LHCN-M2 (cell line): ENCODE measurements at places on chromosomes 6 and 20. TPM values are rescaled to one million over a fixed set of nuclear protein-coding genes. Genes with fewer than 3 reads are reported as not detected.

DNA sequence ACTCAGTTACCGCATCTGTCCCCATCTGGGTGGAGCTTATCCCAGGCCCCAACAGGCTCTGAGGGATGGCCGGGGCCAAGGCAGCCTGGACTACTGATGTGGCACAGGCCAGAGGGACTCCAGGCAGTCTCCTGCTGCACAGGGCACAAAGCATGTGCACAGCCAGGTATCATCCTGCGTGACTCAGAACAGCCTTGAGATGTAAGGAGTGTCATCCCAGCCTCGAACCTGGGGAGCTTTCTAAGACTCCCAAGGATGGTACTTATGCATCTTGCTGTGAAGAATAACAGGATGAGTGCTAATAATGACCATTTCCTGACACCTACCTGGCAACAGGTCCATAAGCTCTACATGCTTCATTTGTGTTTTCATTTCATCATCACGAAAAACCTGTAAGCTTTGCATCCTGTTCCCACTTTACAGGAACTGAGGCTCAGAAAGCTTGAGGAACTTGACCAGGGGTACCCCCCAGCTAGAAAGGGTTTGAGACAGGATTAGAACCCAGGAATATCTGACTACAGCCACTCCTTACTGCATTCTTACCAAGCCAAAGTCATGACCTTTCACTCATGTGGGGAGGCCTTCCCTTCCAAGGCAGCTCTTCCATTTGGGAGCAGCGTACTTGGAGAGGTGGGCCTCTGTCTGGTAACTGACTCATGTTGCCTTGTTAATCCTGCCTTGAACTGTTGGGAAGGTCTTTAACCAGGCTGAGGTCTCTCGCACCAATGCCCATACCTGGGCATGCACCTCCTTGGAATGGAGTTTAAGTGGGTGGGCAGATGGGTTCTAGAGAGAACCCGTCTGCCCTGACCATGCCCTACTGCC lies 1.9 kb downstream of the TRIB3 start:
- DNase-seq: no peak

DNA sequence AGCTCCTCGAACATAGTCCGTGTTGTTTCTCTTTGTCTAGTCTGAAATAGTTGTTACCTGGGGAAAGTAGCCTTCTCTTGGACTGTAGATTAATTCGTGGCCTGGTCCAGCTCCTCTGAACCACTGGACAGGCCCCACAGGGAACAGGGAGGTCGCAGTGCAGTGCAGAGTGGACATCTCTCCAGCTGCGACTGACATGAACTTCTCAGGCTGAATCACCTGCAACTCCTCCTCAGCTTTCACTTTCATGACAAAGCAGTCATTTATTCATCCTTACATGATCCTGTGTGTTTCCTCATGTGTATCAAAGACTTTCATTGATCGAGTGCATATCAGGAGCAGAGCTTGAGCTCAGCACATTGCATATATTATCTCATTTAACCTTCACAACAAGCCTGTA lies 19.1 kb upstream of the SIRPG start:
- DNase-seq: no peak

DNA sequence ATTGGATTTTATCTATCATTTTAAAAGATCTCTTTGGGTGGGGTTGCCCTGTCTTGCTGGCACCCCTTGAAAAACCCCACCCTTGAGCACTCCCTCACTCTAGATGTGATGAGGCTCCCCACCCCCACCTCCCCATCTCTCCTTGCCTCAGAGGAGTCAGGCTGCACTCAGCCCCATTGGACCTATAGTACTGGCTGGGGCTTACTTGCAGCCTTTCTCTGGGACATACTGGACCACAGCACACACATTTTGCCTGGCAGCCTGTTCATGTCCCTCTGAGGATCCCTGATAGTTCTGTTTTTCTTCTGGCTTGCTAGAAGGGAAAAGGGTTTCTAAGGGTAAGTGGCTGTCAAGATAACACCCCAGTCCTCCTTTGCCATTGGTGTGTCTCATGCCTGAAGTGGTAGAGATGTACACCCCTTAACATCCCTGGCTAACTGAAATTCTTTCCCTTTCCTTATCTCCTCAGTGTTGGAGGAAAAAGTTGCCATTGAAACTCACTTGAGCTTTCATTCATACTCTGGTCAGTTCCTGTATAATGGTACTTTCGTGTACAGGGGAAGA lies 553.4 kb upstream of the CITED2 start:
- no peak for DNase-seq

- DNase-seq: no peak
Observed at GRCh38 chr6:70370496-70370895, 42.8 kb upstream of the FAM135A start.

GRCh38 chr6:20640181-20640580 lies 105.9 kb downstream of the CDKAL1 start:
- no peak for DNase-seq

DNA sequence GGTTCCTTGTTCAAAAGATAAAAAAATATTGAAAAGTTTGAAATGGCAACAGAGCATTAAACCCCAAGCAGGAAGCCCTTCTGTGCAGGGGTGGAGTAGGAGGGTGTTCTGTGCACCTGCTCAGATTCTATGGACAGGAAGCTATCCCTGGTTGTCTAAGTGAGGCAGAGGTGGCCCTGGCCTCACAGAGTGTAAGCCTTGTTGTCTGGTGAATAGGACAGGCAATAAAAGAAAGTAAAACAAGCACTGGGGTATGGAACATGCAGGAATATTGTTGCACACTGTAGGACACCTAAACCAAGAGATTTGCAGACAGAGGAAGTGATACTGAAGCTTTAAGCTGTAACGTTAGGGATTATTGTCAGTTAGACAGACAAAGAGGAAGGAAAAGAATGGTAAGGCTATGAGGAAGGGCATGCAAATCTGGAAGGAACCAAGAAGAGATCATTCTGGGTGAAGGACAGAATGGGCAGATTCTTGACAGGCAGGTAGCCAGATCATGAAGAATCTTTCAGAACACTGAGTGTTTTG lies 66.8 kb downstream of the TBC1D7 start:
- DNase-seq: no peak

GRCh38 chr6:43887906-43888683 lies 118.1 kb downstream of the VEGFA start:
- DNase-seq: no peak

DNA sequence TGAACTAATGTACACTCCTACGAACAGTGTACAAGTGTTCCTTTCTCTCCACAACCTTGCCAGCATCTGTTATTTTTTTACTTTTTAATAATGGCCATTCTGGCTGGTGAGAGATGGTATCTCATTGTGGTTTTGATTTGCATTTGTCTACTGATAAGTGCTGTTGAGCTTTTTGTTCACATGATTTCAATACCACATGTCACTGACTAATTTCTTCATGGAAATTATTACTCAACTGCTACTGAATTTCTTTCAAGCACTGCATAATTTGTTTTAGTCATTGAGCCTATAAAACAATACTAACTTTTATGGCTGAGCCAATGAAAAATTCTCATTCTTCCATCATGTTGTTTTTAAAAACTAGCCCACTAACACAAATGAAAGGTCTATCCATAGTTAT lies 115.4 kb downstream of the FRK start:
- peak; percentile 86 for DNase-seq

- no peak for DNase-seq
Observed at GRCh38 chr20:6100246-6100645, 22.6 kb downstream of the FERMT1 start.

GRCh38 chr6:104526376-104526775 lies 333.3 kb downstream of the HACE1 start:
- no peak for DNase-seq

DNA sequence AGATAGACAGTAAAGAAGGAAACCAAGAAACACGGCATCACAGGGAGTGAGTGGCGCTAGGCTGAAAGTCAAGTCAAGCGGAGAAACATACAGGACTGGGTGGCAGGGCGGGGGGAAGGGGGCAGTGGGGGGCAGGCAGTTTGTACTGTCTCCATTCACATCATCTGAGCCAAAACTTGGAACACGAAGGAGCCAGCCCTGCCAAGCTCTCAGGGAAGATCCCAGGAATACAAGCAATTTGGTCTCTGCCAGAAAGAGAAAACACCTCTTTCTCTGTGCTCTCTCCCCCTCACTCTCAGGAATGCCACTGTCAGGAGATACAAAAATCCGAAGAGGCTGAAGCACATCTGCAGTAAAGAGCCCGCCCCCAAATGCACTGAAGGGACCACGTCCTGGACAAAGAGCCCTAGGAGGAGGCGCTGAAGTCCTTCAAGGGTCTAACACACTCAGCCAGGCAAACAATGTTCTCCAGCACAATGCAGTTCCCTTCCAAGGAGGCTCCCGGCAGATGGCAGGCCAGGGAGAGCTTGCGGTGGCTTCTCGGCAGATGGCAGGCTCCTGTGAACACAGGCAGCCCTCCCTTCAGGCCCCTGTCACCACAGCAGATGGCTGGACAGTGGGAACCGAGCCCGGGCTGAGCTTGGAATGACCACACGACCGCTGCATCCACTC lies 90.0 kb downstream of the ATP9A start:
- no peak for DNase-seq

GRCh38 chr6:36515844-36516243 lies 31.4 kb downstream of the STK38 start:
- DNase-seq: no peak

DNA sequence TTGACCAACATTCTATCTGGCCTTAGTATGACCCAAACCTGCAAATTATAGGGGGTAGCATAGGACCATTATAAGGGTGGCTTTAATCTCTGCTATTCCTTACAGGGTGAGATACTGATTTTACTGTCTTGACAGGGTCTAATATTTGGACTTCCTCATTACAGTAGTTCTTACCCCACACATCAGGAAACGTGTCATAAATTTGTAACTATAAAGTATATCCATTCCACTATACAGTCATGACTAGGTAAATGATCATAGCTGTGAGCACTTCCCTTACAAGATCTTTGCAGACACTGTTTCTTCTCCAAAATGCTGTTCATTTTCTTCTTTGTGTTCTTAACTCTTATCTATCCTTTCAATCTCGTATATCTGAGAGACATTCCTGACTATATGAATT lies 518.7 kb upstream of the RNF217 start:
- no peak for DNase-seq

- DNase-seq: no peak
Observed at GRCh38 chr6:36917541-36918193, 31.9 kb downstream of the C6orf89 start.

DNA sequence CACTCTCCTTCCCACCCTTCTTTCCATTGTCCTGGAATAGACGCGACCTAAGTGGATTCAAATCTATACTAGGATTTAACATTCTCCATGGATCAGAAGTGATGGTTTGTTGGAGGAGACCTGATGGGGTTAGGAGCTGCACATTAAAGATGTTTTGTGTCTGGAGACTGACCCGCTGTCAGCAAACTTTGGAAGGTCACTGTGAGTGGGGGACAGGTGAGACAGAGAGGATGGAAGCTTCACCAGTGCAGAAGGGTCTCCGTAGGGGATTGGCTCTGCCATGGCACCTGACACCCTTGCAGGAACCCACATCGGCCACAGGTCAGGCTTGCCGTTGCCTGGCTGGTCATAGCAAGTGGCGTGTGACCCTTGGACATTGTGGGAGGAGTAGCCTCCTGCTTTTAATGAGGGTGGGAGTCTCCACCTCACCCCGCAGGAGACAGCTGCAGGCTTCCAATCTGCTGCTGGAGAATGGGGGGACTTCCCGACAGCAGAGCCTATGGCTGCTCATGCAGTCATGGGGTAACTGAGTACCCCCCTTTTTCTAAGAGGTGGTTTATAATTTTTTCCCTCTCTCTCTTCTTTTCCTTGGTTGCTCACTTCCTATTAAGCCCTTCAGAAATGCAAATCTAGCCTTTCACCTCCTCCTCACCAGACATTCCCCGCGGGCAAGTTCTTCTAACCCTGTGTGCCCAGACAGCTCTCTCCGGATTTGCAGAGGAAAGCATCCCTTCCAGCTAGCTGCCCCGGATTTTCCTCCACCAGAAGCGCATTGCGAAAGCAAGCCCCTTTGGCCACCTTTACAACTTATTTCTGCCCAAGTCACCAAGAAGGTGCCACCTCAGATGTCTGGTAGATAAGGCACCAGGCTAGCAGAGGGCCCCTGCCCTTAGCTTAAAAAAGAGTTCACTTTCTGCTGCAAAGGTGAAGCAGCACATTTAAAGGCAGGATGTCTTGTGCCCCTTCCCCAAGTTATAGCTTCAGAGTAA lies 53.5 kb downstream of the DACT2 start:
- no peak for DNase-seq

- no peak for DNase-seq
Observed at GRCh38 chr20:9179867-9180266, 111.0 kb downstream of the PLCB4 start.

GRCh38 chr6:157717340-157717748 lies 105.7 kb upstream of the SNX9 start:
- DNase-seq: no peak

- DNase-seq: no peak
Observed at GRCh38 chr6:32215617-32216016, 8.2 kb downstream of the NOTCH4 start.

- DNase-seq: no peak
Observed at GRCh38 chr20:54704032-54704635, 228.7 kb downstream of the DOK5 start.

GRCh38 chr6:20319520-20320357 lies 81.9 kb upstream of the E2F3 start:
- DNase-seq: no peak

GRCh38 chr20:20547221-20547875 lies 165.1 kb downstream of the RALGAPA2 start:
- DNase-seq: peak; percentile 80

DNA sequence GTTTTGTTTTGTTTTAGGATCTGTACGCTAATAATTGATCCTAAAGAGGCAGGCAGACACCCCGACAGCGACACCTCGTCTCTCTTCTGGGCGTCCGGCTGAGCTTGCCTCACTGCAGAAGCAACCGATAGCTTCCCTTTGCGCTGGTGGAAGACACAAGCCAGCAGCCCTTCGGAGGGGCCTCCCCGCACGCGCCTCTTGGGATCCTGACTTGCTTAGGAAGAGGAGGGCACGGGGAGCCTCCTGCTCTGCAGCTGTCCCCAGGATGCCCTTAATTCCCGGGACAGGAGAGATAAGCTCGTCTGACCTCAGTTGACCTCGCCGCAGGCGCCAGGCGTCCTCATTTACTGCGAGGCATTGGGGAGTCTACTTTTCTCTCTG lies 94.0 kb downstream of the CD83 start:
- no peak for DNase-seq

DNA sequence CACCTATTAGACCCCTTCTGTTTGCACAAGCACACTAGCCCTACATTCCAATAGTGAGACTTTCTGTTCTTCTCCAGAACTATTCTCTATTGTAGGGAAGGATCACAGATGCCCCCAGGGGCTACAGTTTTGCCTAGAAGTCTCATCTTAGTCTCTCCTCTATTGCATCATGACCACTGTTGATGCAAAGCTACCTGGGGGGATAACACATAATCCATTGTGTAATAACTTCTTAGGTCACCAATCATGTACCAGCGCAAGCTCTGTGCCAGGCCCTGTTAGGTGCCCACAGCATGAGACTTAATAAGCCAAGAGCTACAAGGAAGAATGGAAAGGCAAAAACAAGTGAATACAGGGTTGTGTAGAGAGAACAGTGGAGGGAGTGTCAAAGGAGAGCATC lies 98.1 kb upstream of the TNFAIP3 start:
- no peak for DNase-seq

HIVEP2 gene
- 11.8 and 15.1 TPM in 2 replicates for total RNA-seq

FABP7 gene
- total RNA-seq: not detected in 2 replicates

RNF182 gene
- total RNA-seq: 2.1 and 3.2 TPM in 2 replicates

MYT1 gene
- total RNA-seq: not detected in 2 replicates

SLC13A3 gene
- total RNA-seq: 0.17 TPM in 1 of 2 replicates, not detected in the other

MYBL2 gene
- total RNA-seq: 18.6 and 22.2 TPM in 2 replicates

STMN3 gene
- 39.3 and 49.8 TPM in 2 replicates for total RNA-seq

ADGB gene
- not detected in 2 replicates for total RNA-seq

CST1 gene
- total RNA-seq: not detected in 2 replicates

NKAPL gene
- total RNA-seq: not detected in 2 replicates

LRP11 gene
- 46.6 and 50.9 TPM in 2 replicates for total RNA-seq

STMND1 gene
- not detected in 2 replicates for total RNA-seq

SEMG1 gene
- total RNA-seq: not detected in 2 replicates
